ENCODE measurements at places on chromosomes 11 and 22. TPM values are rescaled to one million over a fixed set of nuclear protein-coding genes. Genes with fewer than 3 reads are reported as not detected.

DNA sequence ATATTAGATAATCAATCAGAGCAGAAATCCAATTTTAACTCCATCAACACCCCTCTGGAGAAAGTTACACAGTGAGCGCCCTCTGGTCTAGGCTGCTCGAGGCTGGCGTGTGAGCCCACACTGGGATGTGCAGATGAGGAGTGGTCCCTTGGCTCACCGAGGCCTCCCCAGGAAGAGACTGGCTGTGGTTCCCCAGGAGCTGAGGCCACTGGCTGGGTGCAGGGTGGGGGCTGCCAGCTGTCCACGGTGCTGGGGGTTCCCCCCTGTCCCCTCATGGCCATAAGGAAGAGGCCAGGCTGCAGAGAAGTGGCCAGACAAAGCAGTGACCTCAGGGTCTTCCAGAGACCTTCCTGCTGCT is 750.7 kb downstream of the BRD1 start:
- DNase-seq: no peak

The LGR4 gene
- total RNA-seq: 274 TPM

- peak; percentile 44 for DNase-seq
Observed at GRCh38 chr11:70497536-70498075, 99.3 kb downstream of the CTTN start.

- no peak for DNase-seq
Observed at GRCh38 chr11:110525883-110526282, 96.1 kb downstream of the FDX1 start.

- DNase-seq: peak; percentile 95
Observed at GRCh38 chr11:65315204-65315865, 669 bp downstream of the CDC42EP2 start.

- DNase-seq: no peak
Observed at GRCh38 chr11:34940026-34940677, 23.7 kb downstream of the PDHX start.

The OR4C12 gene
- total RNA-seq: not detected

DNA sequence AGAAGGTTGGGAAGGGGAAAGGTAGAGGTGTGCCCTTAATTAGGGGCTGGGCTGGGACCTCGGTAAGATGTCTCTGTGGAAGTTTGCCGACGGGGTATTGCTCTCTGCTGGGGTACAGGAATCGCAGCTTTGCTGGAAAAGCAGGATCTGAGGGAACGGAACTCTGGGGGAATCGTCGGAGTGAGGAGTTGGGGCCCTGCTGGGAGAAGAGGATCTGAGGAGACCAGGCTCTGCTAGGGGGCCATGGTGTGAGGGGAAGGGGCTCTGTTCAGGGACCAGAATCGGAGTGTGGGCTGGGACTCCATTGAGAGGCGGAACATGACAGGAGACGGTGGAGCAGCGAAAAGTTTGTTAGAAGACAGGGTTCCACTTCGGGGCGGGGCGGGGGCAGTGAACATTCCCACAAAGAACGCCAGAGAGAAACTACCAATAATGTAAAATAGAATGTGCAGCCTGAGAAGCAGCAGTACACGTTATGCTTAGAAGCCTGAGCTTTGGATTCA is 456 bp downstream of the AAMDC start:
- DNase-seq: no peak

DNA sequence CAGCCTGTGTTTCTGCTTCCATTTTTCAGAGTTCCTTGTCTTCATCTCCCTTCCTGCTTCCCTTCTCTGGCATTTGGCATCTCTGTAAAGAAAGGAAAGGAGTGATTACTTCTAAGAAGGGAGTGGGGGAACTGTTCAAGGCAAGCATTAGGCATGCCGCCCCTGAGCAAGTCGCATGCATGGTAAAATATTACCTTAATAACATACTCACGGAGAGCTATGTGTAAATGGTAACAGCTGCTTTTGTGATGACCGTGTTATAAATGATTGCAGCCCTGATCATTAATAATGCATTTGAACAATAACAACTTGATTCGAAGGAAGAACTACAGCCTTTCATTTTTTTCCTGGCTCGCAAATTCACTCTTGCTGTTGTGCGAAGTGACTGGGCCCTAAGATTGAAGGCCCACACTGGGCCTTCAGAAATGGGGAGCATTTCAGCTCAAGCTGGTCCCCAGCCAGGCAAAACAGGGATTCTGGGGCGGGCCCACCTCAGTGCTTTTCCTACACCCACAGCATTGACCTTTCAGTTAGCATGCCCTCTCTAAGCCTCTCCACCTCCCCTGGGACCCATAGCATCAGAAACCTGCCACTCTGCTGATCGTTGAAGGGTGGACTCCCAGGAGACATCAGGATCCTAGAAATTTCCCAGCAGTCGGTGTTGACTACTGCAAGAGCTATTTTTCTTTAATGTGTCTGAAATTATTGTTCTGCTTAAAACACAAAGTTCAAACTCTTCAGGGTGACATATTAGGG is 263.0 kb upstream of the CADM1 start:
- no peak for DNase-seq

Data from neural progenitor cell (in vitro differentiated cells).